Smooth muscle cell of bladder (primary cell): ENCODE measurements at places on chromosomes 16 and 17. TPM values are rescaled to one million over a fixed set of nuclear protein-coding genes. Genes with fewer than 3 reads are reported as not detected.

Gene PNMT
- total RNA-seq = not detected in 2 replicates

Gene TEKT5
- 0.09 and 0.14 TPM in 2 replicates for total RNA-seq

Gene CHST6
- total RNA-seq = 1.6 and 1.7 TPM in 2 replicates

Gene MPP2
- total RNA-seq = 2.0 and 3.0 TPM in 2 replicates

Gene P2RX5
- 0.71 and 1.2 TPM in 2 replicates for total RNA-seq

Gene TBC1D3H
- not detected in 2 replicates for total RNA-seq

Gene ASPA
- total RNA-seq = 3.6 and 7.6 TPM in 2 replicates

Gene HIGD1B
- total RNA-seq = not detected in 2 replicates

Gene CDH1
- total RNA-seq = under 0.01 and 0.09 TPM in 2 replicates

Gene GRAP
- 0.14 and 0.18 TPM in 2 replicates for total RNA-seq

Gene ZNF18
- 10.8 and 11.7 TPM in 2 replicates for total RNA-seq

Gene MT1G
- 0.71 TPM in 1 of 2 replicates, not detected in the other for total RNA-seq

Gene FBXW10
- total RNA-seq = 0.09 TPM in 1 of 2 replicates, not detected in the other

Gene CACNG5
- not detected in 2 replicates for total RNA-seq

Gene KRT40
- not detected in 2 replicates for total RNA-seq

Gene HP
- not detected in 2 replicates for total RNA-seq

Gene ANKFN1
- 0.14 TPM in 1 of 2 replicates, not detected in the other for total RNA-seq

Gene PYDC1
- total RNA-seq = not detected in 2 replicates

Gene HEATR9
- total RNA-seq = not detected in 2 replicates

Gene ZNF785
- total RNA-seq = 7.9 and 8.4 TPM in 2 replicates

Gene KRTAP3-2
- not detected in 2 replicates for total RNA-seq

Gene ADGRG1
- total RNA-seq = 0.43 and 1.8 TPM in 2 replicates

Gene CIBAR2
- not detected in 2 replicates for total RNA-seq

Gene LRRC3C
- total RNA-seq = not detected in 2 replicates

Gene INCA1
- total RNA-seq = 0.37 and 0.57 TPM in 2 replicates

Gene NPTX1
- 1.7 and 3.4 TPM in 2 replicates for total RNA-seq

Gene SLC47A1
- total RNA-seq = 1.6 and 1.7 TPM in 2 replicates

Gene SLC7A6OS
- total RNA-seq = 12.5 and 12.9 TPM in 2 replicates

Gene ADAP2
- total RNA-seq = 0.57 and 0.83 TPM in 2 replicates

Gene HBM
- total RNA-seq = not detected in 2 replicates

Gene NTN3
- total RNA-seq = 0.43 and 0.74 TPM in 2 replicates

Gene NEUROD2
- total RNA-seq = not detected in 2 replicates

Gene METTL16
- total RNA-seq = 8.0 and 9.7 TPM in 2 replicates
